ENCODE measurements at places on chromosomes 16 and 17.
A peak's percentile ranks its signal among the peaks of the same experiment; 100 is the strongest.

DNA sequence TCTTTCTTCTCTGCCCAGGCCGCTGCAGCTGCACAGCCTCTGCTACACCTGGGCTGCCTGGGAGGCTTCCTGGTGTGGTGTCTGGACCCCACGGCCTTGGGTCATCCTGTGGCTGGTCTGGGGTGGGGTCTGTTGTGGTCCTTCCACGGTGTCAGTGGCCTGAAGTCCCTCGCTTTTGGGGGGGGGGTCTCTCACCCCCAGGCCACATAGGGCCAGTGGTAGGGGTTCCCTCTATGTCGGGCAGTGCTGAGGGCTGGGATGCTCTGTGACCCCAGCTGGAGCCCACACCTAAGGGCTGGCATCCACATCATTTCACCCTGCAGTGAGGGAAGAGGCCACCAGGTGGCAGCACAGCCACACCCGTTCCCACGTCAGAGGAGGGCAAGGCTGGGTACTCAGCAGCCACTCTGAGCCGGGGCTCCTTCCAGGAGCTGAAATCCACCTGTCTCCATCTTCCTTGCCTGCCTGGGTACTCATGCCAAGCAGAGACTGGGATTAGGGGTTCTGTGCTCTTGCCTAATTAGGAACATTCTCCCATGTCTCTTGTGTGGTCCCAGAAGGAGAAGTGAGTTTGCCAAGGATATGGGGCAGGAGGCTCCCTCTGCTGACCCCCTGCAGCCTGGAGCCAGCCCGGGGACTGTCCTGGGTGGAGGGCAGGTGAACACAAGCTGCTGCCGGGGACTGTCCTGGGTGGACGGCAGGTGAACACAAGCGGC lies 13.0 kb downstream of the ENGASE start:
- no peak for DNase-seq

DNA sequence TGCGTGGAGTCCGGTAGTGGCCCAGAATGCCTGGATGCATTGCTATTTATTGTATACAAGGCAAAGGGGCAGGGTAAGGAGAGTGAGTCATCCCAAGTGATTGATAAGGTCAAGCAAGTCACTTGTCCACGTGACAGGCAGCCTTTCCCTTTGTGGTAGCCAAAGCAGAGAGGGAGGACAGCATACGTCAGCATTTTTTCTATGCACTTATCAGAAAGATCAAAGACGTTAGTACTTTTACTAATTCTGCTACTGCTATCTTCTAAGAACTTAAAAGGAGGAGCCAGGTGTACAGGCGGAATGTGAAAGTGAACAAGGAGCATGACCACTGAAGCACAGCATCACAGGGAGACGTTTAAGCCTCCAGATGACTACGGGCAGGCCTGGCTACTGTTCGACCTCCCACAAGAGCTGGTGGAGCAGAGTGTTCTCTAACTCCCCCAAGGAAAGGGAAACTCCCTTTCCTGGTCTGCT lies 47.9 kb upstream of the ARL4D start:
- no peak for DNase-seq

- no peak for DNase-seq
Measured at GRCh38 chr17:8732406-8733085, 12.1 kb downstream of the CCDC42 start.

DNA sequence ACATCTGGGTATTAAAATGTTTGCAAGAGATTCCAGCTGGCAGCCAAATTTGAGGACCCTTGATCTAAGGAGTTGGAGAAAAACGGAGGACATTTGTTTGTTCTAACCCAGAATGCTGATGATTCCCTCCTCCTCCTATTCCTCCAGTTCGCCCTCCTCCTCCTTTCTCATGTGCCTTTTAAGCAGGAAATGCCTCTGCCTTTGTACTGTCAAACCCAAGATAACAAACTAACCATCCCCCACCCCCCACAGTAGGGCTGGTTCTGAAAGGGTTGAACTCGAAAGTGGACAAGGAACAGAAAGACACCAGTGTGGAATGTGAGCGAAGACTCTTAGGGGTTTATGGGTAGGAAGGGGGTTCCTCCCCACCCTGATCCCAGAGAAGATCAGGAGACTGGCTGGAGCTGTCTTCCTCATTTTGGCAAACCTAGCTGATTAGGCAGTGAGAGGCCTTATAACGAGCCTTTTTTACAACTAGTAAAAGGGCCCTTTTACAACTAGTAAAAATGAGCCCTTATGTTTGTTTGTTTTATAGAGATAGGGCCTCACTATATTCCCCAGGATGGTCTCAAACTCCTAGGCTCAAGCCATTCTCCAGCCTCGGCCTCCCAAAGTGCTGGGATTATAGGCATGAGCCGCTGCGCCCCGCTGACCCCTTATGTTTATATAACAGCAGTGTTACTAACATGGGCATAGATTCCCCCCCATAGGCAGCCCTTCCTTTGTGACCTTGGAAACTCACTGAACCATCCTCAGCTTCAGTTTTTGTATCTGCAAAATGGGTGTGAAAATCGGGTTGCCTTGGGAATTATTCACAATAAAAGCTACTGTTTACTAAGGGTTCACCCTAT lies 975 bp downstream of the CHD9 start:
- no peak for DNase-seq

DNA sequence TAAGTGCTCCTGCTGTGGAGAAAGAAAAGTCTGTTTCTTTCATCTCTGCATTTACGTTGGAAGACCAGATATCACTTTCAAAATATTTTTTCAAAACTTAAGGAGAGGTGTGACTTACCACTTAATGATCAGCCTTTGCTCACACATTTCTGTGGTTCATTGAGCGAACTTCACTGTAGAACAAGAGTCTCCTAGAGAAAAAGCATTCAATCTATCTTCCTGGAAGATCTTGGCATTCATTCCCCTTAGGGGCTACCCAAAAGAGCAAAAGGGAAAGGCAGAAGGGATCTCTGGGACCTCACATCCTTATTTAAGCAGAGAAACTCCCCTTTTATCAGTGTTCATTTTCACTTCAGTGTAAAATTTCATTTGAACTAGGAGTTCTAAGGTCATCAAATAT lies 61.2 kb downstream of the HS3ST3A1 start:
- no peak for DNase-seq

DNA sequence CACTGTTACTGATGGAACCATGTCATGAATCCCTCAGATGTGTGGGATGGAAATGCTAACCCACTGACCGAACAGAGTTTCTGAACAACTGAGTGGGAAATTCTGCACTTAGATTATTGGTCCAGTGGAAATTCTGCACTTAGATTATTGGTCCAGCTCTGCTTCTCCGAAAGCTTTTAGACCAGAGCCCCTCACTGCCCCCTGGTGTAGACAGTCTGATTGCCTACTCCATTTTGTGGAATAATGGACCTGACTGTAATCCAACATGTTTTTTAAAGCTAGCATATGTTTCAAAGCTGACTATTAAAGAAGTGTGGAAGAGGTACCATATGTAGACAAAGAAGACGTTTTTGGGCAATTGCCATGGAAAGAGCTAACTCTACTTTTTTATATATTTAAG lies 50.3 kb upstream of the TBX2 start:
- no peak for DNase-seq

DNA sequence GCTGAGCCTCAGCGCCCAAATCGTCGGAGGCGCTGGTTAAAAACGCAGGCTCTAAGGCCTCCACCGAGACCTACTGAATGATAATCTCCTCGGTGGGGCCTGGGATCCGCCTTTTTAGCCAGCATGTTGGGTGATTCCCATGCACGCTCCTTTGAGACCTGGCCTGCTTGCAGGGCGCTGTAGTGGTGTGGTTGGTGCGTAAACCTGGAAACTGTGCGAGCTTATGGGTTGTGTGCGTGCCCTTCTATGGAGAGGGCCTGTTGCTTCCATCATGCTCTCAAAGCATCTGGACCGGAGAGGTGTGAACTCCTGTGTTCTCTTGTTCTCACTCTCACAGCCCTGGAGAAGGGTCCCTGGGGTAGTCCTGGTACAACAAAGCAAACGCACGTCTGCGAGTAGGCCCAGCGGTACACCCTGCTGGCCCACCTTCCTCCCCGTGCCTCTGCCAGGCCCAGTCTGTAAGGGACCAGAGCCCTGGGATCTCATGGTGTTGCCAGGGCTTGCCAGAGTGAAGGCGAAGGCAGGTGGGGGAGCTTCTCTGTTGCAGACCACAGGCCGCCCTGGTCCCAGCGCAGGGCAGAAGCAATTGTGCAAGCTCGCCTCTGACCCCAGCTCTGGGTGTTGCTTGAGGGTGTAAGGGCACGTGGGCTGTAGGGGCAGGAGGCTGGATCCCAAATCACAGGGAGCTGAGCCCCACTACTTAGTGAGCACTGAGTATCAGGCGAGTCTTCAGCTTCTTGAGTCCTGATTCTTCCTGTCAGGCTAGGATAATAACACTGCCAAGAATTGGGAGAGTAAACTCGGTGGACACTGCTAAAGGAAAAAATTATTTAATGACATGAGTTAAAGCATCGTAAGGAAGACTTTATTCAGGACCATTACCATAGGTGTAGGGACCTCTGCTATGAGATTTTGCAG lies 879 bp upstream of the LRRC75A start:
- no peak for DNase-seq

GRCh38 chr16:85675251-85675874 lies 13.4 kb downstream of the GINS2 start:
- no peak for DNase-seq

GRCh38 chr16:83744441-83744981 lies 63.3 kb upstream of the HSBP1 start:
- DNase-seq = no peak

DNA sequence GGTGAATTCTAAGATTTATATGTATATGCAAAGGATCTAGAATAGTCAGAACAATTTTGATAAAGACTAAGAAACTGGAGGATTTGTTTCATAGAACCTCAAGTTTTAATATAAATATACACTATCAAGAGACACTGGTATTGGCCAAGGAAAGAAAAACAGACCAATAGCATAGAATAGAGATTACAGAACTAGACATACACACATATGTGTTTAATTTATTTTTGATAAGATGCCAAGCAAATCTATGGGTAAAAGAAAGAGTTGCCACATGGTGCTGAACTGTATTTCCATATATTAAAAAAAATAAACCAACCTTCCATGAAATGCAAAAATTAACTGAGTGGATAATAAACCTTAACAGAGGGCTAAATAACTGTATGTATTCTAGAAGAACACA lies 27.9 kb upstream of the LRRC37A3 start:
- no peak for DNase-seq

- DNase-seq = no peak
Measured at GRCh38 chr17:78000341-78000740, 41.8 kb downstream of the TNRC6C start.

- no peak for DNase-seq
Measured at GRCh38 chr17:6660101-6660500, 8.5 kb downstream of the C17orf100 start.

DNA sequence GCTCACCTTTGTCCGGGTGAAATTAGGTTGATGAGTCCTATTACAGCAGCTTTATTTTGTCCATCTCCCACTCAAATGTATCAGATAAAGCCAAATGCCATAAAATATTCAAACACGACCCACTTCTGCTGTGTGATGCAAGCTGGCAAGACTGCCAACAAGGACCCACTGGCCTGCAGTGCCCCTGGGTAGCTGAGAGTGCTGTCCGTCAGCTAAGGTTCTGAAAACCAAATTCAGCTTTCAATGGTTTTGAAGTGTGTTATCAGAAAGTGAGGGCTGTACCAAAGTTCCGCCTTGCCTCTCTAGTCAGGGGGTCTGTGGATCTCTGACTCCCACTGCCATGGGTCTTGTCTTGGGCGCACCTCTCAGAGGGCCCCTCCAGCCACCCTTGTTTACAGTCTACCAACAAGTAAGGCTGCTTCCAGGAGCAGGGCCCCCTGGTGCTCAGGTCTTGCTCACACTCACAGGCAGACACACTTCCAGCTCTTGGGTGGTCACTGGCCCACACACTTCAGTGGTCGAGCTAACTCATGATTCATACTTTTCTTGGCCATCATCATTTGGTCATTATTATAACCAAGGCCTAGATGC lies 10.5 kb upstream of the CCDC182 start:
- no peak for DNase-seq

DNA sequence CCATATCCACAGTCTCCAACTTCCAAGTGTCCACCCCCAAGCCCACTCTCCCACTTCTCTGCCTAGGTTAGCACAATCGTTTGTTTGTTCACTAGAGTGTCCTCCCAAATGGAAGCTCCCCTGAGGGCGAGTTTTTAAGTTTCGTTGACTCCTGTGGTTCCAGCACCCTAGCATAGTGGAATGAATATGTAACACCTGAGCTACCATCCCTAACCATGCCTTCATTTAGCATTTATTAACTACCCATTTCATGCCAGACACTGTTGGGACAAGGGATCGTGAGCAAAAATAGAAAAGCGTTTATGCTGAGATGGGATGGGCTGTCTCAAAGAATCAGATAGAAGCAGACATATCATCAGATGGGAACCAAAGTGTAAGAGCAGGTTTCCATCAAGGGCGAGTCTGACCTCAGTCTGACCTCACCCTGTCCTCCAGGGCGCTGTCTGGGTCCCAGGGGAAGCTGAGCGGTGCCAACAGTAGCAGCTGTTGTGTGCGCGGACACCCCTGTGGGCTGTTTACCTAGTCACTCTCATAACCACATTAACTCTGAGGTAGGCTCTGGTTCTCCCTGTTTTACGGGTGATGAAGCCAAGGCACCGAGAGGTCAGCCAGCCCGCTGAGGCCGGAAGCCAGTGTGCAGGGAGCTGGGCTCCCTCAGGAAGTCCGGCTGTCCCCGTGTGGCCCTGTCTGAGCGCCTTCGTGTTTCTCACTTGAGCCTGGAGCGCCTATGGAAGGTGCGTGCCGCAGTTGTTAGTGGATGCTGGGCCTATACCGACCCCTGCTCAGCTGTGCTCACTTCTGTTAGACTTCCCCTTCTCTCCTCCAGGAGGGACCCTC lies 6.2 kb downstream of the CNP start:
- DNase-seq = no peak

- DNase-seq = no peak
Measured at GRCh38 chr17:9002227-9002605, 19.1 kb upstream of the NTN1 start.

- peak; percentile 93 for DNase-seq
Measured at GRCh38 chr16:89720813-89721545, at the start of the genes VPS9D1 and ZNF276. TSS of gene VPS9D1 (minus strand) at chr16:89720898. CDS start at chr16:89720861, 37 bp downstream. TSS of gene ZNF276 (plus strand) at chr16:89721537. CDS start at chr16:89721641, 104 bp downstream.

- peak; percentile 94 for DNase-seq
Measured at GRCh38 chr17:38703742-38704605, 1.1 kb upstream of the MLLT6 start.

DNA sequence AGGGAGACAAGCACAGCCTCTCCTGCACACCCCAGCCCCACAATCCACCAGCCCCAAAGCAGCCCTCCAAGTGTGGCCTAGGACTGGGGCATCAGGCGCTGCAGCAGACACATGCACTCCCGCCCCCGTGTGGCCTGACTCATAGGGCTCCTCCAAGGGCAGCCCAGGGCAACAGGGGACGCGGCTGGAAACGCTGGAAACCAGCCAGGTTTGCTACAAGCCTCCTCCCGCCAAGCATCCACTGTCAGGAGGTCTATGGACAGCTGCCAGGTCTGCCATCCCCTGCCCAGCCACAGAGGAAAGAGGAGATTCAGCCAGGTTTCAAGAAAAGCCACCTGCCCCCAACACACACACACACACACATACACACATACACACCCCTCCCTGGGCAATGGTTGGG lies 25.8 kb downstream of the SRCIN1 start:
- no peak for DNase-seq
